ENCODE measurements at places on chromosomes 2 and 18. TPM values are rescaled to one million over a fixed set of nuclear protein-coding genes. Genes with fewer than 3 reads are reported as not detected.

Gene GRHL1
- 0.33 TPM for total RNA-seq

Gene FBLN7
- total RNA-seq, result 17.7 TPM

Gene MYOM1
- 2.5 TPM for total RNA-seq

Gene CDK5R2
- not detected for total RNA-seq

Gene TSPYL6
- total RNA-seq, result not detected

Gene INHA
- total RNA-seq, result 0.26 TPM

Gene ANKRD30B
- total RNA-seq, result 0.73 TPM

Gene SCN9A
- 23.8 TPM for total RNA-seq

Gene BBS5
- 6.1 TPM for total RNA-seq

Gene ZNF892
- 5.5 TPM for total RNA-seq

Data from smooth muscle cell of the pulmonary artery (primary cell).